ENCODE measurements at places on chromosomes 11 and 22.

DNA sequence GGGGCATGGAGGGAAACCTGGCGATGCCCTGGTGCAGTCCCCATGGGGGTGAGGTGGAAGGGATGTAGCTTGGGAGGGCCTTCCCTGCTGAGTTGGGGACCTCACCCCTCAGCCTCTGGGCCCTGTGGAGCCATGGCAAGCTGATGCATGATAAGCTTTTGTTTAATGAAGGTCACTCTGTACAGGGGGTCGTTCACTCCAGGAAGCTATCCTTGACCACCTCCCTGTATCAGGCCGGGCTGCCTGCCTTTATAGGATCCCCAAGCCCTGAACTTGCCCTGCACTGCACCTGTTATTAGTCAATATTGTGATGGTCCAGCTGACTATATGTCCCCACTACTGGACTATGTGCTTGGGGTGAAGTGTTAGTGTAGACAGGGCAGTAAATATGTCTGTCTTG is 49.7 kb upstream of the MYEOV start:
- DNase-seq = no peak

DNA sequence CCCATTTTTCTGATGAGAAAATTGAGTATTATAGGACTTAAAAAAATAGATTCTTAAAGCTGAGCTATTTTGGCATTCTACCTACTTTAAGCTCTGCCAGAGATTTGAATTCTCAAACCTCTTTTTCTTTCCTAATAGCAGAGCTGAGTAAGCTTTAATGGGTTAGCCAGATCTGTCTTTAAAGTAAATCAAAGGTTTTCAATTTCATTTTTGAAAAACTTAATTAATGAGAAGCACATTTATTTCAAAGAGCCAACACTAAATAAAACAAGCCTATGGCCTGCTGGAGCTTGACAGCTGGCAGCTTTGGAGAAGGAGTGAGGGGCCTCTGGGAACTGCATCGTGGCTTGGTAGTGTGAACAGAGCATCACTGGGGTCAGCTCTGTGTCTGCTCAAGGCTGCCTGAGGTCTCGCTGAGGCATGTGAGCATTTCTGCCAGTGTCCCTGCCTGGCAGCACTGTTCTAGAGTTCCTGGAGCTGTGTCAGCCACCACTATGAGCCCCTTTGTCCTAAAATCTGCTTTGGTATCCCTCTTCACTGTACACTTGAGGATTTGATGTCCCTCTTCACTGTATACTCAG is 50.4 kb upstream of the PRSS23 start:
- DNase-seq = no peak

DNA sequence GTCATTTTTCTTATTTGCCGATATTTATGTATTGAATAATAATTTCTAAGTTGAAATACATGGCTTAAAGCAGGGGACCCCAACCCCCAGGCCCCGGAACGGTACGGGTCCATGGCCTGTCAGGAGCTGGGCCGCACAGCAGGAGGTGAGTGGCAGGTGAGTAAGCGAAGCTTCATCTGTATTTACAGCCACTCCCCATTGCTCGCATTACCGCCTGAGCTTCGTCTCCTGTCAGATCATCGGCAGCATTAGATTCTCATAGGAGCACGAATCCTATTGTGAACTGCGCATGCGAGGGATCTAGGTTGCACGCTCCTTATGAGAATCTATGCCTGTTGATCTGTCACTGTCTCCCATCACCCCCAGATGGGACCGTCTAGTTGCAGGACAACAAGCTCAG is 4.5 kb downstream of the ZMAT5 start:
- DNase-seq = no peak

GRCh38 chr11:128498721-128499245 is 88.6 kb downstream of the ETS1 start:
- DNase-seq = no peak
